CD8-positive, alpha-beta memory T cell (primary cell): ENCODE measurements at places on chromosomes 2 and 18.

DNA sequence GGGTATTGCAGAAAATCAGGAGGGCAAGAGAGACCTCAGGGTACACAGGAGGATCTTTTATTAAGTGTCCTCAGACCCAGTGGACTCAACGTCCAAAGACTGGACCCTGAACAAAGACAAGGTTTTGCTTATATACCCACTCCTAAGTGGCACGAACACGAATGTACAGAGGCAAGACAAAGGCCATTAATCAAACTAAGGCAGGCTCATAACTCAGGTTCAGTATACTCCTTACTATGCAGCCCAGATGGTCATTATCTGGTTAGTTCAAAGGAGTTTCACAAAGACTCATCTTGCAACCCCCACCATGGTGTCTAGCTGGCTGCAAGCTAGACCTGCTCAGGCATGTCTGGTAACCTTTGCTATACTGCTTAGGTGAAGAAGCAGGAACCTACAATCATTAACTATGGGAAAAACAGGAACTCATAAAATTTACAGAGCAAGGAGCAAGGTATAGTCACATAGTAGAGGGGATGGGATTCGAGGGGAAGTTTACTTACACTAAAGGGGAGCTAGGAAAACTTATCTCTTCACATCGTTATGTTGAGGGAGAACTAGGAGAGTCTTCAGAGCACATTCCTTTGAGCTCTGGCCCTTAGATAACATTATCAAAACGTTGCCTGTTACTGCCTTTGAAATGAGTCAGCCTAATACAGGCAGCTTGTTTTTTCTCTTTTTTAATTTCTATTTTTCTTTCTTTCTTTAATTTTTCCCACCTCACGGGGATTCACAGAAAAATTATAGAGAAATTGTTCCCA lies 33.9 kb downstream of the SLC4A3 start:
- no peak for DNase-seq

DNA sequence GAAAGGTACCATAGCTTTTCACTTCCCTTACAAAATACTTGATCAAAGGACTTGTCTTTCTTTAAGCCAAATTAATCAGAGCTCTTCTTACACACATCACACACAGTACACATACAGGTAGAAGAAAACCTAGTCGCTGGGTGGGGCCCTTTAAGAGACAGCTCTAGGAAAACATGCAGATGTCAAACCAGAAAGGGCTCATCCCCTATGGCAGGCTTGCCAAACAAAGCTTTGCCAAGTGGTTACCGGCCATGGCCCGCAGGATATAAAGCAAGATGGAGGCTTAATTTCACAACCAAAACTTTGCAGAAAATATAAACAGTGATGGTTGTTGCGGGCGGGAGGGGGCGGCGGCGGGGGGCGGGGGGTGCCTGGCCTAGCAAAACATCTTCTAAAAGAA lies 2156.0 kb upstream of the PIK3C3 start:
- DNase-seq: no peak

DNA sequence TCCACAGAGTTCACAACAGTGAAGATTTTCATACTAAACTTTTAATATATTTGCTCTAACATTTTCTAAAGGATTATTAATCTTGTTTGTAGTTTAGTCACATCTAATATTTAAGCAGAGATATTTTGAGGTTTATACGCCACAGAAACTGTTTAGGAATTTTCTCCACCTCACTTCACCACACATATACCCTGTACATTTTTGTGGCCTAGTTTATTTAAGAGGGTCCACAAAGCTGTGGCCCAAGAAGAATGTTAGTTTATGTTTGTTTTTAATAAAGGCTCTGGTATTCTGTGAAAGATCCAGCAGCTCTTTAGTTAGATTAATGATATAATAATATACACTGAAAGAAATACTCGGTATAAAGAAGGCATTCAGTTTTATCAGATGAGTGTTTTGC lies 132.7 kb upstream of the TTC27 start:
- DNase-seq: no peak

DNA sequence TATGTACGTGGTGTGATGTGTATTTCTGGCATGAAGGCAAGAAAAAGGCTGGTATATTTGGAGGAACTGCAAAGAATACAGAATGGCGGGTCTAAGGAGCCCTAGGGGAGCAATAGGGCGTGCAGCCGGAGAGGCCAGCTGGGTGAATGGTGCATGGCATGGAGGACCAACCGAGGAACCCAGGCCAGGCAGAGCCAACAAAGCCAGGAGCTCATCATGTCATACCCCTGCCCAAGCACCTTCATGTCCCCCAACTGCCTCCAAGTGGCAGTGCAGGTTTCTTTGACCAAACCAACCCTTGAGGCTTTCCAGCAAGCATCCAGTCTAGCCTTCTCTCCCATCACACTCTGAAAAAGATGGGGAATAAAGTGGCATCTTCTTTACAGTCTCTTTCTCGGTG lies 8.9 kb upstream of the KCNK3 start:
- no peak for DNase-seq

DNA sequence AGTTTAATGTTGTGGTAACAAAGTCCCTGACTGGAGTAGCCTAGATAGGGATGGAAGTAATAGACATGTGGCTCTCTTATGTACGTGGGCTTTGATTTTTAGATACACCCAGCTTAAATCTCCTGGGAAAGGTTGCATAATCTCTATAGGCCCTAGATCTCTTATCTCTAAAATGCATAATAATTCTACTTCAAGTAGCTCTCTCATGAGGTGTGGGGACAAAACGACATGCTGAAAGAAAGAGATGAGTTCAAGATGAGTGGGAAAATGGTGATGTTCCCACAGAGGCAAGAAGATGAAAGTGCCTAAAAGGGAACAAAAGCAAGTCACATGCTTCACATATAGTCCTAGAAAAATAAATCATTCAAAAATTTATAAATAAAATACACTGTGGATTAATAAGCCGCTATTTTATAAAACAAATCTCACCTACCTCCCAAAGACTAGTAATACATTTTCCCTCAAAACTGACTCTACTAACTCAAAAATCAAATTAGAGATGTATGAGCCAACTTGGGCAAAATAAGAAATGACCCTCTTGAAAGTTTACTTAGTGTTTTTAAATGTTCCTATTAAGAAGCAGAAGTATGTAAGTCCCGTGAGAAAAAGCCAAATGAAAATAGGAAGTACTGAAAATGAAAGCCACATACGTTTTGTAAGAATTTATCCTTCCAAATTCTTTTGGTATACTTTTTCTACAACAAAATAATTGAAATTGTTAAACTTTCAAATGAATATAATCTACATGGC lies 148.2 kb upstream of the ITGA4 start:
- no peak for DNase-seq

DNA sequence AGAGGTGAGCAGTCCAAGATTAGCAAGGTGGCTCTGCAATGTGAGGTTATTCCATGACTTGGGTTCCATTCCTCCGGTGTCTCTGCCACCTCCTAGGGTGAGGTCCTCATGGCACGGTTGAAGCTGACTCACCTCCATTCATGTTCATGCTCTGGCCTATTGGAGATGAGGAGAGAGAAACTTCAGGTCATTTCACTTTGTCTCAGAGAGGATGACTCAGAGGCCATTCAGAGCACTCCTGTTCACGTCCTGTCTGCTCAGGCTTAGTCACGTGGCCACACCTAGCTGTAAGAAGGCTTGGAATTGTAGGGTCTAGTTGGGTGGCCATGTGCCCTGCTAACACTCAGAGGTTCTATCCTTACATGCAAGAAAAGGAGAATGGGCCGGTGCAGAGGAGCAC lies 67.5 kb upstream of the MBOAT2 start:
- no peak for DNase-seq

- no peak for DNase-seq
Observed at GRCh38 chr18:77634494-77634893, 384.8 kb downstream of the GALR1 start.

GRCh38 chr2:71063216-71063615 lies 5.2 kb upstream of the NAGK start:
- no peak for DNase-seq

GRCh38 chr2:144996225-144996795 lies 476.4 kb upstream of the ZEB2 start:
- DNase-seq: no peak

GRCh38 chr2:190965580-190966222 lies 48.3 kb downstream of the STAT1 start:
- no peak for DNase-seq

DNA sequence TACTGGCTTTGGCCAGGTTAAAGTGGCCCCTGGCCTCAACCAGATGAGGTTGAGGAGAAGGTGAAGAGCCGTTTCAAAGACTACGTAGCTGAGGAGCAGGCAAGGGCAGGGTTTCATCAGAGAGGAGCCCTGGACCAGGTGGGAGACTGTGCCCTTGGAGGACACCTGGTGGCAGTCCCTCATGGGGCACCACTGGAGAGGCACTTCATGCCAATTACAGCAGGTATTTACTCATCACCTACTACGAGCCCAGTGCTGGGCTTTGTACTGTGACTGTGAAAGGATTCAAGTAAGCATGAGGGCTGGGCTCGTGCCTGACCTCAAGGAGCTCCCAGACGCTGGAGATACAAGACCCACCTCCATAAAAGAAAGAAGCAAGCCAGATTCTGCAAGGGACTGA lies 37.6 kb downstream of the SMAD7 start:
- peak; percentile 78 for DNase-seq

DNA sequence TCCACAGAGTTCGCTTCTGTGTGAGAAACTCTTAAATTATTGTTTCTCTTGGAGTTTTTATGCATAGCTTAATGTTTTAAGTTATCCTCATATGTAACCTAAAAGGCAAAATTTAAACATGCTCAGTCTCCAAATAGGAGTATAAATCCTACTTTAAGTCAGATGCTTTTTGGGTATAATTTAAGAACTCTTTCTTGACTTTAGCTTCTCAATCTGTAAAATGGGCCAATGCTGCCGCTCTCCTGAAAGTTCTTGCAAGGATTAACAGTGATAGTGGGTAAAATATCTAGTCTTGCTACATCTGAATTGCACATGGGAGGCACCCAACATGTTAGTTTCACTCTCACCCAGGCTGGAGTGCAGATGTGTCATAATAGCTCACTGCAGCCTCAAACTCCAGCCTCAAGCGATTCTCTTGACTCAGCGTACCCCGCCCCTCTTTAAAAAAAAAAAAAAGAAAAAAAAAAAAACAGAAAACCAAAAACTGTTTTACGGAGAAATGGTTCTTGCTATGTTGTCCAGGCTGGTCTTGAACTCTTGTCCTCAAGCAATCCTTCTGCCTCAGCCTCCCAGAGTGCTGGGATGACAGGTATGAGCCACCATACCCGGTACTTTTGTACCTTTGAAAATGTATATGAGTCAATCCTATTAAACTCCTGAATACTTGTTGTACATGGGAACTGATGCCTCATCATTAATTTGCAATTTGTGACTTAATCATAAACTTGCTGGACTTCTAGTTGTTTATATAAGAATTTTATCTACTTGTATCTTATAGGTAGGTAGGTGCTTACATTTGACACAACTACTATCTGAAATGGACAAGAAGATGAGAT lies 1.8 kb downstream of the FBXO48 start:
- peak; percentile 36 for DNase-seq

- DNase-seq: no peak
Observed at GRCh38 chr2:168120730-168121129, 126.7 kb downstream of the STK39 start.

GRCh38 chr2:240520974-240521350 lies 36.8 kb downstream of the ANKMY1 start:
- no peak for DNase-seq

- DNase-seq: no peak
Observed at GRCh38 chr2:109322111-109322510, 193.1 kb downstream of the SH3RF3 start.

DNA sequence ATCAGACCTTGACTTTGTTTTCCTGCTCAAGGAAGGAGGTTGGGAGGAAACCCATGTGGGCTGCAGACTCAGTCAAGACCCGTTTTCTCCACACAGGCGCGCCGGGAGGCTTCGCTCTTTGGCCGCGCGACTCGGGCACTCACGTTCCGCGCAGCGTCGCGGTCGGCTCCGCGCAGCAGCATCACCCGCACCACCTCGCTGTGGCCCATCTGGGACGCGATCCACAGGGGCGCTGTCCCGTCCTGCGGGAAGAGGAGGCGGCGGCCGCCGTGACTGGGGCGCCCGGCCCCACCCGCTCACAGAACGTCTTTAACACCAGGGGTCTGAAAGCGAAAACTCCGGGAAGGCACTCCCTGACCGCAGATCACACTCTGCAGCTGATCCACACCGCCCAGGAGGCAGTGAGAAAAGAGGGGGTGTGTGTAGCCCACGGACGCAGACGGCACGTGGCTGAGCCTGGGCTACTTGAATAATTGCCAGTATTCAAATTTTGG lies 33.1 kb upstream of the NPC1 start:
- no peak for DNase-seq

DNA sequence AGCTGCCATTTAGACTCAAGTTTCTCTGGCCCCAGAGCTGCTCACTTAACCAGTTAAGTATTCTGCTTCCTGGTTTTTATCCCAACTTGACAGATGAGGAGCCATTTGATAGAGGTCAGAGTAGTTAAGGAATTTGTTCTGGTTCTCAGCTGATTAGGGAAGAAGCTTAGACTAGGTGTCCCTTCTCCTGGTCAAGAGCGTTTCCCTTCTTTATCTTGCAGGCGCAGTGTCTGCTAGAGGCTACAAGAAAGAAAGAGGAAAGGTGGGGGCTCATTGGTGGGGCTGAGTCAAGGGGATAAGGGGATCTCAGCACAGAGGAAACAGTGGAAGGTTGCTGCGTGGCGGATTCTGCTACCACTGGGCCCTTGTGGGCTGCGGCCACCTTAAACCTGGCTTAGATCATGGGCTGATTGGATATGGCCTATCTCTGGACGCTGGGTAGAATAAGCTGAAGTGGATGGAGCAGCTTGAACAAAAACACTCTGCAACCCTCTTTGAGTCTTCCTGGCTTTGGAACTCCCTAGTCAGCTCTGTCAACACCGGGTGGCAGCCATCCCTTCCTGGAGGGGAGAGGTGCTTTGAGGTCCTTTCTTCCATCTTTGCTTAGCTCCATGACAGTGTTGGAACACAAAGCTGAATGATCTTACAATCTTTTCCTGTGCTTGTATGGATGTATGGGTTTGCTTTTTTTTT lies 70.8 kb downstream of the QPCT start:
- no peak for DNase-seq

DNA sequence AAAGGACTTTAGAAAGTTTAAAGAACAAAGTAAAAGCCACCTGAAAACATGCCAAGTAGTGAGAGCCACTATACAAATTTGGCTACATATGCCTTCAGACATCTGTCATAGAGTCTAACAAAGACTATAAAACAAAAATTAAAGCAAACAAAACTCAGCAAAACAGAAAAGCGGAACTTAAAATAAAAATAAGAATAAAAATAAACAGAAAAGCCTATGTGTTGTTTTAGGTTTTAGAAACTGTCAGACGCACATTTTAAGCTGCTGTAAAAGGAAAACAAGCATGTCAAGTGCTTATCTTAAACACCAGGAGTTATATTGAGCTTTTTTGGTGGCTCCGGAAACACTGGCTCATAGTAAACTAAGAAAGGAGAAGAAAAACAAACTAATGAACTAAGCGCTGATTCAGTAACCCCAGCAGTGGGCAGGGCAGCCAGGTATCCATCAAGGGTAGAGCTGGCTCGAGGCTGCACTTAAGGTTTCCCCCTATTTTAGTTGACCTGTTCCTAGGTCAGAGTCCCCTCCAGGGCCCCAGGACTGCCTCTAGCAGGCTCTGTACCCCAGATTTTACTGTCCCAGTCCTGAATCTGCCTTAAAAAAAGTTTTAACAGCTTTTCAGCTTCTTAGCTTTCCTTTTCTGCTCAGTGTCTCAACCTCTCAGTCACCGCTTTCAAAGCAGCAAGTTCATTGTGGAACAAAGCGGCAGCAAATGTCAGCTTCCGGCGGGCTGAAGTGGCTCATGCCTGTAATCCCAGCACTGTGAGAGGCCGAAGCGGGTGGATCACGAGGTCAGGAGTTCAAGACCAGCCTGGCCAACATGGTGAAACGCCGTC lies 15.4 kb upstream of the RMC1 start:
- DNase-seq: peak; percentile 2
